Jurkat, Clone E6-1 (cell line): ENCODE measurements at places on chromosomes 4 and X.

- no peak for DNase-seq
Measured at GRCh38 chr4:133316909-133317308, 167.8 kb downstream of the PCDH10 start.

DNA sequence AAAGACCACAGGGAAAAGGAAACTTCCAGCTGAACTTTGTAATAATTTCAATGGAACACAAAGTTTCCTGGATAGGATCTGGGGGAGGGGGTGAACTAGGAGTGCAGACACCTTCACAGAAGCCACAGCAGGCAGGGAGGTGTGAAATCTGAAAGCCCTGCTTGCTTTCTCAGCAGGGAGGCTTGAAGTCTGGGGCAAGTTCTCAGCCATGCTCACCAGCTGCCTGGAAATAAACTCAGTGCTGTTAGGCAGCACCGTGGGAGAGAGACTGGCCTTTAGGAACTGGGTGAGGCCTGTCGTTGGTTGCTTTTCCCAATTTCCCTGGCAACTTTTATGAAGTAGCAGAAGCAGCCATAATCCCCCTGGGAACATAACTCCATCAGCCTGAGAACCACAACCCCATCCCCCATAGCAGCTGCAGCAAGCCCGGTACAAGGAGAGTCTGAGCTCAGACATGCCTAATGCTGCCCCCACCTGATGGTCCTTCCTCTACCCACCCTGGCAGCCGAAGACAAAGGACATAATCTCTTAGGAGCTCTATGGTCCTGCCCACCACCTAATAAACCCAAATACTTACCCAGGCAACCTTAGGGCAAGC is 39.2 kb upstream of the NMU start:
- DNase-seq, result no peak

DNA sequence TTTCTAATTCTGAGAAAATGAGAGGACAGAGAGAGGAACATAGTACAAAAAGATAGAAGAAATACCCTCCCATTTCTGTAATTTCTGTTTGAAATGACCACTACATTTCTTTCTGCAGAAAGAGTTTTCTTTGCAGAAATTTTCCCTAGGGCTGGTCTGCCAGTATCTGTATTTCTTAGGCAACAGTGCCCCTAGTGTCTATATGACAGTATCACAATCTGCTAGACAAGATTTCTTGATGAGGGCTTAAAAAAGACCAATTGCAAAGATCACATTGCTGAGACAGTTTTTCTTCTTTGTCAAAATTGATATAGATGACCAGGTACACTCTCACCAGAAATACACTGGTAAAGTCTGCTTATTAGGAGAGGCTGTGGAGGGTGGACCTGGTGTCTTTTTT is 81.0 kb upstream of the ZDHHC15 start:
- peak; percentile 47 for DNase-seq

- DNase-seq, result no peak
Measured at GRCh38 chr4:53830511-53830910, 233.9 kb downstream of the CHIC2 start.

DNA sequence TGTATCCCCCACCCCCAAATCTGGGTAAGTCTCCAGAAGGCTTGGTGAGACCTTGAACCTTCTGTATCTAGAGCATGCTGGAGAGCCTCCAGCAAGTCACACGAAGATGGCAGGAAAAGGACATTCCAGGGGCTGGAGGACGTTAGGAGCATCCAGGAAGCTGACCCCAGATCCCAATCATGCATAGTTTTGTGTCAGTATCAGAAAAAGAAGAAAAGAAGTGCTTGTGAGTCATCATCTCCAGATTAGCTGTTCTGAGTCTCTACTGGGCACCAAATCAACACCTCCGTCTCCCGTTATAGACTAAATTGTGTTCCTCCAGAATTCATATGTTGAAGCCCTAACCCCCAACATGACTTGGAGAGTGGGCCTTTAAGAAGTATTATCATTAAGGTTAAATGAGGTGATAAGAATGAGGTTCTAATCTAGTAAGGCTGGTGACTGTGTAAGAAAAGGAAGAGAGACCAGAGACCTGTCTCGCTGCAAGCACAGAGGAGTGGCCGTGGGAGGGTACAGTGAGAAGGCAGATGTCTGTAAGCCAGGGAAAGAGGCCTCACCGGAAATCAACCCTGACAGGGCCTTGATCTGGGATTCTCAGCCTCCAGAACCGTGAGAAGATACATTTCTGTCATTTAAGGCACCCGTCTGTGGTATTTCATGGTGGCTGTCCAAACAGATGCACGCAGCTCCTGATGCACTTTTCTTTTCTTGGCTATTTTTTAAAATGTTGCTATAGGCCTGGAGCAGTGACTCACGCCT is 38.1 kb upstream of the CLDN24 start:
- no peak for DNase-seq

GRCh38 chr4:175944126-175944910 is 121.3 kb upstream of the WDR17 start:
- no peak for DNase-seq

DNA sequence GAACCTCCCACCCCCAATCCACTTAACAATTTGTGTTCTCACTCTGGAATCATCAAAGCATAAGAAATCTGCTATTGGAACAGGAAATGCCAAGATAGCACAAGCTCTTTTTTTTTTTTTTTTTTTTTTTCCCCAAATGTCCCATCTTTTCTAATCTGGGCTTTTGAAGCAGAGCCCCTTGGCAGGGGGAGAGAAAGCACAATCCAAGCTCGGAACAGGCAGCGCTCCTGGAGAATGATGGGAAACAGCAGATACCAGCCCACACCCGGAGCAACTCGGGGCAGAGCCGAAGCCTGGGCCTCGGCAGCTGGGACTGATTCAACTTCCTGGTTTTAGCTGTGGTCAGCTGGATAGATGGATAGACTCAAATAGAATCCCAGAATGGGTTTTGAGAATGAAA is 235.1 kb downstream of the QDPR start:
- DNase-seq, result no peak

DNA sequence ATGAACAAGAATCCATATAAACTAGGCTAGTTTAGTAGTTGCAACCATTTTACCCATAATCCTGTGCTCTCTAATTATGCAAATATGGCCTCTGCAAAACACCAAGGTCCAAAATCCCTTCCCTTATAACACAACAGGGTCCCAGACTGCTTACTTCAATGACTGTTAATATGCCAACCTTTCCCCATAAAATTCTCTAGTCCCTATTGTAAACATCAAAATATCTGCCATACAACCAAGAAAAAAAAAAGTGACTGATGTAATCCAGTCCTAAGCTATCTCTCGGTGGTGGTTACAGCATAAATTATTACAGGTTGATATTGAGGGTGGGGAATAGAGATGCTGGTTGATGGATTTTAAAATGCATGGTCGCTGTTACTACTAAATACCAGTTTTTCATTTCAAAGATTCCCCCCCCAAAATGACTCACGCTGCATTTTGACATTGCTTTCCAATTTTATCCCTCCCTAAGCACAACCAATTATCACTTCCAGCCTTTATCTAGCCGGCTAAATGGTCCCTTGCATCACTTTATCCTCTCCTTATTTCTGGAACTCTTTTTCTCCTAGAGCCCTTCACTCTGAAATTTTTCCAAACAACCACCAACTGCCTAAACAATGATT is 44.8 kb downstream of the TSPAN5 start:
- DNase-seq, result no peak

- peak; percentile 87 for DNase-seq
Measured at GRCh38 chrX:119753639-119754257, 4.6 kb upstream of the SOWAHD start.

GRCh38 chr4:183828839-183829238 is 76.3 kb upstream of the STOX2 start:
- DNase-seq, result no peak

DNA sequence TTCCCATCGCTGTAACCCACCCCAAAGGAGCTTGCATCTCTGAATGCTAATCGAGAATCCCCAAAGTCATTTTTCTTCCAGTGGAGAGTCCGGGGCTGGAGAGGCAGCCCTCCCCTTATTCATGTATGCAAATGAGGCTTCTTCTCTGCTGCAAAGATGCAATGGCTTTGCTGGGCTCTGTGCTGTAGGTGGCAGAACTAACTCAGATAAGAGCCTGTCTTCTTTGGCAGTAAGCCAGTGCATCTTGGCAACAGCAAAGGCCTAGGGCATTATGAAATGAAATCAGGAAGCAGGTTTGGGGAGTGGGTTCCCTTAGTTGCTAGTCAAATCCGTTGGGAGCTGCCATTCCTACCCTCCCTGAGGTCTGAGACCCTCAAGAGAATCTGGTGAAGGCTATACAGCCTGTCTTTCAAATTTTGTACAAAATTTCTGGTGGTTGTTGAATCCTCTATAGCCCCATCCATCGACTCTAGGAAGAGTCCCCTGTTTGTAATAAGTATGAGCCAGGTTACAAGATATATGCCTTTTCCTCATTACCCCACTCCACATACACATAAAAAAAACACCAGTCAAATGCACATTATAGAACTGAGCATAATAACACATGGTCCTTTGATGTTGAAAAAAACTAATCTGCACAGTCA is 290.6 kb upstream of the TAPT1 start:
- DNase-seq, result peak; percentile 38

DNA sequence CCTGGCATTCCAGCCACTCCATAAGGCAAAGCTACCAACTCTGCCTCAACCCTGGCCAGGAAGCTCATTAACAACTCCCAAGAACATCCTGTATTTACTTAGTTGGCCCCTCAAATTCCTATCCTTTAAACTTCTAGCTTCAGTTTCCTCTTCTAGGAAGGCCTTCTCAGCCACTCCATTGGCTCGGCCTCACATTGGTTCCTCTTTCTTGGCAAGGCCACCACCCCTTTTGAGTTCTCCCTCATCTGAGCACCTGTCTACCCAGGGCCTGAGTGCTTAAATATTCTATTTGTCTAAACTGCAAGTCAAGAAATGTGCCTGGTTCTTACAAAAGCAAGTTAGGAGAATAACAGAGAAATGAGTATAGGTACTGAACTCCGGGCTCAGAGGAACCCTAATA is 10.0 kb downstream of the SMC1A start:
- no peak for DNase-seq

DNA sequence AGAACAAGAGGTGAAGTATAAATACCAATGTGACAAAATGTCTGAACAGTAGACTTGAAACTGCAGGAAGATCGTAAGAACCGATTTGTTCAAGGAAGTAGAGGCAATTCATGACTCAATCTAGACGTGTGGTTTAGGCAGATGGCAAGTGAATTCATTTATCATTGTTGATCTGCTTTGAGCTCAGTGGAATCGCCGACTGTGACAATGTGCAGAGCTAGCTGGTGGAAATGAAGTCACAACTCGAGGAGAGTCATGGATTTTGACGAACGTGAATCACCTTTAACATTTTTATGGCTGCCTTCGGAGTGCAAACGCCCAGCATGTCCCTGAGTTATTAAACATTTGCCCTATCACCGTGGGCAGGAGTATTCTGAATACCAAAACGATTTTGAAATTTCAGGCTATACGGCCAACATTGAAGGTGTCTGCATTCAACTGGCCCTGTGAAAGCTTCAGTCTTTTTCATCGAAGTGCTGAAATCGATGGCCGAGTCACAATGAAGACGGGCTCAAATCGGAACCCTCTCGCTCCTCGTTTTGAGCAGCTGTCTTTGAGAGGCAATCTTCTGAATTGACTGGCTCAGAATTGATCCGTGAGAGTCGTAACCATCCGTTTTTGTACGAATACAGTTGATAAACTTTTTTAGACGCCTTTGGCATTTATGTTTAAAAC is 689 bp upstream of the OGT start:
- peak; percentile 79 for DNase-seq

- no peak for DNase-seq
Measured at GRCh38 chr4:154004016-154004415, 215.1 kb upstream of the SFRP2 start.

DNA sequence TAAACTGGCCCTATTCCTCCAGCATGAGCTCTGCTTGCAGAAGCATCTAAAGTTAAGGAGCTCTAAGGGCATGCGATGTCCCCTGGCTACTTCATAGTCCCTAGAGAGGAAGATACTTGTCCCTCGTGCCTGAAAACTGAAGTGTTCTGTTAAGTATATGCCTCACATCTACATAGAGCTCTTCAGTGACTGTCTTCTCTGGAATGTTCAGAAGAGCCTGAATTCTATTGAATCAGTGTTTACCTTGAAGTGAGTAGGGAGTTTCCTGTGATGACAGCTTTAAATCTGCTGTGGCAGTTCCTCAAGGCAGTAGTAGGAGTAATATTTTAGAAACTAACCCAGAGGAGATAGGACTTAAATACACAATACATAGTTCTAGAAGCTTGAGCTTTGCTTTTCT is 111.2 kb downstream of the ZNF518B start:
- no peak for DNase-seq

- DNase-seq, result peak; percentile 72
Measured at GRCh38 chrX:155263854-155264628, at the start of gene RAB39B. RAB39B (minus strand) TSS chrX:155264491; CDS start chrX:155264288, 203 bp downstream.

DNA sequence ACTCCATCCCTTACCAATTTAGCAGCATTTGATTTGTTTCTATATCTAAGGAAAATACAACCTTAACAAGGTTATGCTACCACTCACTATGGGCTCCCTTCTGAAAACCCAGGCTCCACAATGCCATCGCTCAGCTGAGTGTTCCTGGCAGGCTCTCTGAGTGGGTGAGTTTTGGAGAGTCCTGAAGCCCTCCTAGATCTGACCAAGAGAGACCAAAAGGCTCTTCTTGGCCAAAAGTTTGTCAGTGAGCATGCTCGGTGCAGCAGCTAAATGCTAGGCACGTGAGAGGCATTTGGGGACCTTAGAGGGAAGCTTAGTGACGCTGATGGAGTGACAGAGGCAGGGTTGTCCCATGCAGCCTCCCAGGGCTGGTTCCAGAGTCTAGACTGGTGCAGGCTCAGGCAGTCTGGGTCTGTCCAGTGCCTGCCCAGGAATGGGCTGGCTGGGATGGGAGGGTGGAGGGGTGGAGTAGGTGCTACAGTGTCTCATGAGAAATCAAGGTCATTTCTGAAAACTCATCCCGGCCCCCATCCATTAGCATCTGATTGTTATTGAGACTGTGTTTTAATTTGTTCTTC is 346.8 kb downstream of the NR3C2 start:
- no peak for DNase-seq

DNA sequence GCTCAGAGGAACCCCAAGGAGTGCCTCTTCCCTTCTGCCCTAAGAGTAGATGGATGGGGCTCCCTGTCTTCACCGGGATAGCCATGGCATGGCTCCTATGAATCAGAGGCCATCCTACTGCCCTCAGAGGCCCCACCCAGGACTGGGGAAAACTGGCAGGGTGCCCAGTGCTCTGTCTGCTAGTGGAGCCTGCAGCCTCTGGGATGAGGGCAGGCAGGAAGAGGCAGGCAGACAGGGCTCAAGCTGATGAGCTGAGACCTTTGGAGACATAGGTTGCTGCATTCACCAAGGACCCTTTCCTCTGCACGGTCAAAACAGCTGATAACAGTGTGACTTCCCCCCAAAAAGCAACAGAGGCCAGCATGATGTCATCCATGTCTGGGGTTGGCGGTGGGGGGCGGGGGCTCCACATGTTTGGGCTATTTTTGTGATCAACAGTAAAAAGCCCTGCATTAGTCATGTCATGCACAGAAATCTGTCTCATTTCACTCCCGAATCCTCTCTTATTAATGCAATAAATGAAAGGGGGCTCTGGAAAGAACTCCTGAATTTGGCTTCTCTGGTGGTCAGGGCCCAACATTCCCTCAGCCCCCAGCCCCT is 207.6 kb upstream of the MAMLD1 start:
- no peak for DNase-seq

- DNase-seq, result no peak
Measured at GRCh38 chr4:113646442-113646822, 115.1 kb downstream of the CAMK2D start.

- no peak for DNase-seq
Measured at GRCh38 chr4:42643685-42644084, 13.2 kb downstream of the ATP8A1 start.

GRCh38 chrX:93422693-93423092 is 250.7 kb downstream of the NAP1L3 start:
- peak; percentile 32 for DNase-seq
